Amniotic stem cell (primary cell): ENCODE measurements at places on chromosomes 5 and 9.

- no peak for DNase-seq
These were observed 12.1 kb upstream of the TNFAIP8 start for GRCh38 chr5:119343766-119344165.

GRCh38 chr5:3276896-3277295 lies 318.7 kb upstream of the IRX1 start:
- DNase-seq: no peak

DNA sequence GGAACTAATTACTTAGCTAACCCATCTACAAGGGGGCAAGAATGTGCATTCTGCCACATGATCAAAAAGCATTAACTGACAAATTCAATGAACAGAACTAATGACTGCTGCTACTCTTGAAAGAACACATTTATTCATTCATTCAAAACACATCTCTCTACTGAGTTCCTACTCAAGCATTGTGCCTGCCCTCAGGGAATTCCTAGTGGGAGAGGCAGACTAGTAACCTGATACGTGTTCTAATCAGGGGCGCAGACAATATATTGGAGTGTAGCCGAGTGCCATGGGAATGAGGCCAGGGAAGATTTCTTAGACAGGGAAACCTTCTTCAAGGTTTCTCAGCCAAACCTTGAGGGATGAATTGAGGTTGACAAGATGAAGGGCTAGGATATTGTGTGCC lies 56.7 kb upstream of the PAPPA start:
- DNase-seq: no peak

GRCh38 chr9:107190061-107190935 lies 92.8 kb upstream of the RAD23B start:
- no peak for DNase-seq

DNA sequence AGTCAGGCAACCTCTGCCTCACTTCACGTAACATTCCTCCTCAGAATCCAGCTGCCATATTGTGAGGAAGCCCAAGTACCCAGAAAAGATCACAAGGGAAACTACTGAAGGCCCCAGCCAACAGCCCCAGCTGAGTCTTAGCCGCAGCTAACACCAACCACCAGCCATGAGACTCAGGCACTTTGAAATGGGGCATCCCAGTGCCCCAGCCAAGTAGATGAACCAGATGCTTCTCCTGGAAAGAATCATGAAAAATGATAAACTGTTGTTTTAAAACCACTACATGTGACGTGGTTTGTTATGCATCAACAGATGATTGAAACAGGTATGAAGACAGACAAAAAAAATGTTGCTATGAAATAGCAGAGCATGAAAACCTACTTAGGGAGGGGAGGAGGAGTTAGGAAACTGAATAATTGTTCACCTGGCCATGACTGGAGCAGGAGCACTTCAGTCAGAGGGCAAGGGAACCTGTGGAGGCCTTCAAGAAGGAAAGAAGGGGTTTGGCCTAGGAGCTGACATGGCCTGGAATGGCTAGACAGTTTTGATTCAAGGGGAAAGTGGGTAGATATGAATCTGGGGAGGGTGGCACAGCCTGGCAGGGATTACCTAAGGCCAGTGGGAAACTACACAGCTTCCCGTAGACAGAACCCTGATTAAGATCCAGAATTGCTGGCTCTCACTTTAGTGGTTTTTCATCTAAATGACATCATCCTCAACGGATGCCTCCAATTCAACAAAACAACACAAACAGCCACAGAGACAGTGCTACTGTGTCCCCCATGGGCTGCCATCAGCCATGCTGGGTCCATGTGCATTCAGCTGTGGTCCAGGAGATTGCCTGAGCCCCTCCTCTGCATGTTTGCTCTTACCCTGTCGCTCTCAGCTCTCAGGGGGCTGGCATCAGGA lies 211.6 kb downstream of the SYK start:
- no peak for DNase-seq
